Kidney capillary endothelial cell (primary cell): ENCODE measurements at places on chromosomes 3 and 15.

- DNase-seq = no peak
Measured at GRCh38 chr3:14290631-14291385, 111.6 kb upstream of the SLC6A6 start.

DNA sequence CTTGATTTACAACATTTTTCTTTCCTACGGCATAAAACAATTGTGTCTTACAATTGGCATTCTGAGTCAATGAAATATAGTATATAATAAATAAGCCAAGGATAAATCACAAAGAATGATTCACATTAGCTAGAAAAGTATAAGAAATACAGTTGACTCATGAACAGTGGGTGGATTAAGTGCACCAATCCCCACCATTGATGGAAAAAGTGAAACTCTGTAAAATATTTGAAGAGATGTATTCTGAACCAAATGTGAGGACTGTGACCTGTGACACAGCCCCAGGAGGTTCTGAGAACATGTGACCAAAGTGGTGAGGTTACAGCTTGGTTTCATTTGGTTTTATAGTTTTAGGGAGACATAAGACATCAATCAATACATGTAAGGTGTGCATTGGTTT lies 227.5 kb downstream of the ALCAM start:
- no peak for DNase-seq

GRCh38 chr15:75456710-75457109 lies 5.2 kb upstream of the SIN3A start:
- no peak for DNase-seq

GRCh38 chr3:159838938-159839337 lies 149.7 kb upstream of the IL12A start:
- no peak for DNase-seq

DNA sequence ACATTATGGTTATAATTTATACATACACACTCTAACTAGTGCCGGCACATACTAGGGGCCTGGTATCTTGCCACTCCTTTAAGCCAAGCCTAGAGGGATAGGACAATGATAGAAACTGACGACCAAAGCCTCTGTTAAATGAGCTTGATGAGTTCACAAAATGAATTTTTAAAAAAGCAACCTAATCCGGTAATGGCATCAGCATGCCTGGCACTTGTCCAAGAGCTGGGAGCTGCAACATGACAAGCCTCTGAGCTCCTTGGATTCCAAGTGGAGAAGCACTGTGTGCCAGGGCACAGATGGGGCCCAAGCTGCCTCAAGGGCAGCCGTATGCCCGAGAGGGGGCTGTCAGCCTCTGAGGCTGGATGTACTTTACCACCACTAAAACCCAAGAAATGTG lies 9.7 kb downstream of the ETV5 start:
- no peak for DNase-seq

- DNase-seq = no peak
Measured at GRCh38 chr15:79811406-79812405, 85.1 kb downstream of the MTHFS start.

DNA sequence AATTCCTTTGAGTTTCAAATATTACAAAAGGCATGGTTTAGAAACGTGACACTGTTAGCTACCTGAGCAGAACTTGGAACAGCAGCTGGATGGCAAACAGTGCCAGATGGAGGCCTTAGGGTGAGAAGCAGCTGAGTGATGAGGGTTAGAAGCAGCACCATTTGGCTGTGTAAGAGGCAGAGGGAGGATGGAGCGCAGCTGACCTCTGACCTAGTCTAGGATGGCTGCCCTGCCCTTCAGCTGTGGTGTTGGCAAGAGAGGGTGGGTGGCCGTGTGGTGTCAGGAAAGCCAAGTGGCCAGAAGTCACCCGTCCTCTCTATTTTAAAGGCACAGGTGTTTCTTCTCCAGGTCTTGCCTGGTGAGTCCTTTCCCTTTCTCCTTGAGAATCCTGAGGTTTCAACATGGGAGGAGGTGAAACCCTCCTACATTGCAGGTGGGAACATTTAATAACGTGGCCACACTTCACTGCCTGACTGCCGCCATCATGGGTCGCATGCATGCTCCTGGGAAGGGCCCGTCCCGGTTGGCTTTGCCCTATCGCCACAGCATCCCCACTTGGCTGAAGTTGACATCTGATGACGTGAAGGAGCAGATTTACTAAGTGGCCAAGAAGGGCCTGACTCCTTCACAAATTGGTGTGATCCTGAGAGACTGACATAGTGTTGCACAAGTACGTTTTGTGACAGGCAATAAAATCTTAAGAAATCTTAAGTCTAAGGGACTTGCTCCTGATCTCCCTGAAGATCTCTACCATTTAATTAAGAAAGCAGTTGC lies 17.6 kb downstream of the BCL2L10 start:
- no peak for DNase-seq

- DNase-seq = no peak
Measured at GRCh38 chr15:78104119-78104479, 11.7 kb downstream of the SH2D7 start.
